Right renal pelvis (tissue), 4 donors: ENCODE measurements at places on chromosomes 1 and 21.

GRCh38 chr1:46686255-46686654, 14.6 kb downstream of the TEX38 start:
- DNase-seq: no peak

DNA sequence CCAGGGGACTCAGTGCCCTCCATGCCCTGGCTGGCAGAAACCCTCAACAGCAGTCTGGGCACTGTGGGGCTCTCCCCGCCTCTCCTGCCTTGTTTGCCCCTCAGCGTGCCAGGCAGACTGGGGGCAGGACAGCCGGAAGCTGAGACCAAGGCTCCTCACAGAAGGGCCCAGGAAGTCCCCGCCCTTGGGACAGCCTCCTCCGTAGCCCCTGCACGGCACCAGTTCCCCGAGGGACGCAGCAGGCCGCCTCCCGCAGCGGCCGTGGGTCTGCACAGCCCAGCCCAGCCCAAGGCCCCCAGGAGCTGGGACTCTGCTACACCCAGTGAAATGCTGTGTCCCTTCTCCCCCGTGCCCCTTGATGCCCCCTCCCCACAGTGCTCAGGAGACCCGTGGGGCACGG, 2.8 kb upstream of the TAS1R3 start:
- no peak for DNase-seq

- no peak for DNase-seq
Observed at GRCh38 chr1:107680579-107680985, 284.4 kb downstream of the VAV3 start.

- DNase-seq: no peak
Observed at GRCh38 chr1:226825037-226825745, 45.2 kb upstream of the PSEN2 start.

GRCh38 chr1:48760857-48761256, 15.8 kb downstream of the BEND5 start:
- DNase-seq: no peak

- DNase-seq: no peak
Observed at GRCh38 chr1:172451002-172451443, 7.2 kb upstream of the PIGC start.

DNA sequence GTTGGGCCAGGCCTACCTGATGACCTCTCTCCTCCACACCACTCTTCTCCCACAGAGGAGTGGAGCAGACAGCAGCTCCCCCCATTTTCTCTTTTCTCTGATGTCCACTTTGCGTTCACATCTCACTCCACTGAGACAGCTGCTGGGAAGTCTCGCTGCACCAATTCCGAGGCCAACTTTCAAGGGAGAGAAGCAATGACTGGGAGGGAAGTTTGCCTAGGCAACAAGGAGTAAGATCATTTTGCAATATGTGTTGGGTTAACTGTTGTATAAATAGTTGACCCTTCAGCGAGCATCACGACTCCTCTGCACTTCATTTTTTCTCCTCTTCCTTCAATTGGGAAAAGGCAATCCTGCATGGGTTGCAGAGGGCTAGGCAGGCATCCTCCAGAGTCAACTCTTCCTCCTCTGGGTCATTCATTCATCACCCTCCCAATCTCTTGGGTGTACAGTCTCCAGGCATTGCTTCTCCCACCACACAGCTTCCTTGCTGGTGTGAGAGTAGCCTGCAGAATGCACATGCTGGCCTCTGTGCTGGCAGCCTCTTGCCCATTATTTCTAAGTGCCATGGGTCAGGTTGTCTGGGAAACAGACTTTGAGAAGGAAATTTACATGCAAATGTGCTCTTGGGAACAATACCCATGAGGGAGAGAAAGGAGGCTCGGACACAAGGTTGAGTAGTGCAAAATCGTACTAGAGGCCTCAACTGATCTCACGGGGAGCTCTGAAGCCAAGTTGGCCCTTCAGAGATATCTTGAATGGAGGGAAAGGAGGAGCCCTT, 75.8 kb upstream of the BCAR3 start:
- DNase-seq: no peak

DNA sequence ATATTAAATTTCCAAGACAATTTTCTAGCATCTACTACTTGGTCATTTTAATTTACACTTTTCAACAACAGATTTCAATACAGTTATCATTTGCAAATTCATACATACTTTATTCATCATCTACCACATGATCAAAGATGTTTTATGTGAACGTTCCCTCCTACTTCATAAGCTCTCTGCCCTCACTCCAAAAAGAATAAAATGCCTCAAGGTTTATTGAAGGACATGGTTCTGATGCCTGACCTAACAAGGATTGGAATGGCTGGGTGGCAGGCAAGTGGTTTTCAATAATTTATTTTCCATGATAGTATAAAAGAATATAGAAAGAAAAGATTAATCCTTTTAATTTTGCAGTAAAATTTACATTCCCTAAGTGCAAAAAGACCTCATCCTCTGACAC, 5.4 kb downstream of the CDKN2C start:
- DNase-seq: no peak

DNA sequence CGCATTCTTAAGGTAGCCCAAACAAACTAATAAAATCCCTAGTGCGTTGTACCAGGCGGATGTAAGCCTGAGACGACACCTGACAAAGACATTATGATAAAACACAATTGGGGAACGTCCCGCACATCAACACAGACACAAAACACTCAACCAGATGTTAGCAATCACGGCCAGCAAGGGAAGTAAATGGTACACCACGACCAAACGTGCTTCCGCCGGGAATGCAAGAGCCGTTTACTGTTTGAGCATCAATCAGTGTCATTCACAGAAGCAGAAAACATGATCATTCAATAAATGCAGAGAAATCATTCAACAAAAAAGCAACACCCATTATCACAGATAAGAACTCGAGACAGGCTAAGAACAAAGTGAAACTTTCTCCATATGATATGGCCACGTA, 49.4 kb upstream of the COL18A1 start:
- no peak for DNase-seq

GRCh38 chr1:43512681-43513080, 18.0 kb upstream of the PTPRF start:
- DNase-seq: no peak

GRCh38 chr1:14987829-14988603, 165.5 kb upstream of the TMEM51 start:
- no peak for DNase-seq

GRCh38 chr1:199058281-199058680, 419.4 kb downstream of the PTPRC start:
- no peak for DNase-seq

- no peak for DNase-seq
Observed at GRCh38 chr1:156947818-156948525, 27.5 kb downstream of the LRRC71 start.

GRCh38 chr1:62229932-62230331, 35.3 kb downstream of the L1TD1 start:
- no peak for DNase-seq

- no peak for DNase-seq
Observed at GRCh38 chr1:243489681-243490546, 234.1 kb downstream of the SDCCAG8 start.

GRCh38 chr1:173485401-173485800, 8.3 kb downstream of the PRDX6 start:
- DNase-seq: no peak

DNA sequence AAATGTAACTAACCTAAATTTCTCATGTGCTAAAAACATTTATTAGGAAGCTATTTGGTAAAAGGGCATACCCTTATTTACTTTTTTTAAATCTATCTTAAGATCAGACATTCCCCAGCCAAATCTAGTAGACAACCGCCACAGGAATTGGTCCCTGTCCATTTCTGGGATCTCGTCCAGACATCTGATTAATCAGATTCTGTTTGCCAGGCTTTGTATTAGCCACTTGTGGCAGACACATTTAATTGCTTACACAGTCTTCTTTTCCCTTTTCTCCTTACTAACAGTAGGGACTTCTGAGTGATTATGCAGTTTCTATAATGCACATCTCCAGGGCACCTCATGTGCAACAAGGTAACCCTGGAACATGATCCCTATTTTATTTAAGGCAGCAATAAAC, 449.0 kb upstream of the RGS18 start:
- DNase-seq: no peak

GRCh38 chr21:15506086-15506485, 223.7 kb upstream of the USP25 start:
- no peak for DNase-seq

- DNase-seq: no peak
Observed at GRCh38 chr21:44803651-44804050, 2.0 kb upstream of the UBE2G2 start.

- no peak for DNase-seq
Observed at GRCh38 chr1:58577654-58578030, 590 bp upstream of the TACSTD2 start.

GRCh38 chr1:102742426-102742825, 365.9 kb downstream of the COL11A1 start:
- DNase-seq: no peak

DNA sequence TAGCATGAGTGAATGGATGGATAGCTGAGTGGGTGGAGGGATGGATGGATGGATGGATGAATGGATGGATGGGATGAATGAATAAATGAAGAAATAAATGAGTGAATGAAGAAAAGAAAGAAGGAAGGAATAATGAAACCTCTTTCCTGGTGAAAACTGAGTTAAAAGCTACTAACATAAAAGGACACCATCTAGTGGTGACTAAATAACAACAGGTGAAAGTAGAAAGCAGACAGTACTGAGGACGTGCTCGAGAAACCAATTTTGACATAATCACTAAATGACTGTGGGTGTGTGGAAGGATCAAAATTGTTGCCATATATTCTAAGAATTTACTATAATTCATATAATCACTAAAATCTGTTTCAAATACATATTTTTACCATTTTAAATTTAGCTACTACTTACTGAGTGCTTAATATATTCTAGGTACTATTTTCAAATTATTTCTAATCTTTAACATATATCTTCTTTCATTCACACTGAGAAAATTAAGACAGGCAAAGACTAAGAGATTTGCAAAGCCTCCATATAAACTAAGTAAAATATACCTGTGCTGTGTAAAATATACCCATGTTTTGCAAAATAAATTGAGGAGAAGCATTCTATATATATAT, 522.9 kb downstream of the LRRIQ3 start:
- no peak for DNase-seq

DNA sequence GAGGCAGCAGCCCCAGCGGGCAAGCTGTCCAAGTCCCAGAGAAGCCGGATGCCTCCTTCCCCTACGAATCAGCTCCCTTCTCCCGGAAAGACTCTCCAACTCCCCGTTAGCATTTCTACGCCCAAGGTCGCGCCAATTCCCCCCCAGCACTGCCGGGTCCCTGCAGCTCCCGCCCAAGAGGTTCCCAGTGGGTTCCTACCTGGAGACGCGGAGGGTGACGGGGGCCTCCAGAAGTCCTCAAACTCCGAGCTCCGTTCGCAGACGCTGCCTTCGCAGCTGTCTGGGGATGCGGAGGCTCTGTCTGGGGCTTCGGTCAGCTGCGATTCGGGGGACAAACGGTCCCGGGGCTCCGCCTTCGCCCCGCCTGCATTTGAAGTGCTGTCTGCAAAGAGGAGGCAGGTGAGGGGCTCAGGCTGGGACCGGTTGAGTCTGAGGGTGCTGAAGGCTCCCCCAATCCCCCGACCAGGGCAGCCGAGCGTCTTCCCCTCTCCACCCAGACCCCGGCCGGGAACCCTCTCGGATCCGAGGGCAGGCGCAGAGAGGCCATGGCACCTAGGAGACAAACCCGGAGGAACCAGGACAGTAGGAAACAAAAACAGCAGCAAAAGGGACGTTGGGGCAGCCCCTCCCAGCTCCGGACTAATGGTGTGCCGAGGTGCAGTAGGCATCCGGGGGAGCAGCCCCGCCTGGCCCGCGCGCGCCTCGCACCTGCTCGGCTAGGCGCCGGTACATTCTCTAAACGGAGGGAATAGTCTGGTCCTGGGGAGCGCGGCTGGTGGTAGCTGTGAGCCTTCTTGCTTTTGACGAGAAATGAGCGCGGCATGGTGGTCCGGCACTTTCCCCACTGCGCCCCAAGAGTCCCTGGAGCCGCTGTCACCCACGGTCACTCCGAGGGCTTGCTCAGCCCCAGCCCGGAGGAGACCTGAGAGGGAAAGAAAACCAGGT, 3.8 kb downstream of the GFI1 start:
- peak; percentile 13 for DNase-seq

- DNase-seq: no peak
Observed at GRCh38 chr1:21397813-21398188, 42.1 kb upstream of the NBPF3 start.
